Activated naive CD8-positive, alpha-beta T cell treated with anti-CD3 and anti-CD28 coated beads, Interleukin-2, amount 50 U/mL, for 24 hours (primary cell): ENCODE measurements at places on chromosomes 7 and 10.

DNA sequence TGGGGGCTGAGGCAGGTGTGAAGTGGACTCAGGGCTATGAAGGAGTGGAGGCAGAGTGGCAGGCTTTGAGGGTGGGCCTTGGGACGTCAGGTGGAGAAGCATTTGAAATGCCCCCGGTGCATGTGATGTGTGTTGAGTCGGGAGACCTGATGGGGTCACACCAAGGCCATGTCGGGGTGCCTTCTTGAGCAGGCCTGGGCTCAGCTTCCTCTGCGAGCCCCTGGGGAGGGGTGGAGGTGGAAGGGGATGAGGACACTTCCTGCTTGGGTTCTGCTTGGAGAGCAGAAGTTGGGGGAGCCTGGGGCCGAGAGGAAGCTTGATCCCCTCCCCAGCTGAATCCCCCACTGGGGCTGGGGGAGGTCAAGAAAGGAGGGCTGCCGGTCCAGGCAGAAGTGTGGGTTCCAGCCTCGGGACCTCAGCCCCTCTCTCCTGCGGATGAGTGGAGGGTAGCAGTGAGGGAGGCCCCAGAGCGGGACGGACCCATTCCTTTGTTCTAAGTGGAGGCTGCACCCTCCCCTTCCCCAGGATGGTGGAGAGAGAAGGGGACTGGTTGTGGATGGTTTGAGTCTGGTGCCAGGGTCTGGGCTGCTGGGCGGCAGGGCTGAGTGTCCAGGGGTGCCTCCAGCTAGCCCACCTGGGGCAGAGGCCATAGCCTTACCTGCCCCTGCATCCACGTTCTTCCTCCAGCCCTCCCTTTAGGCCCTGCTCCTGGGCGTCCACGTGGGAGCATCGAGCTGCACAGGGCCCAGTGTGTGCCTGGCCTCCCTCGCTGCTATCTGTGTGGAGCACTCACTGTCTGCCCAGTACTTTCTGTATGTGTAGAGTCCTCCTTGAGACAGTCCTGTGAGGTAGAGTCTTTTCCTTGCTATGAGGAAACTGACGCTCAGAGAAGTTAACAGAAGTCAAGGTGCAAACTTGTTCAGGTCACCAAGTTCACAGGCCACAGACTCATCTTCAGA, 36.7 kb downstream of the PRF1 start:
- no peak for DNase-seq

- no peak for DNase-seq
Observed at GRCh38 chr10:35210961-35211360, 84.3 kb downstream of the CREM start.

DNA sequence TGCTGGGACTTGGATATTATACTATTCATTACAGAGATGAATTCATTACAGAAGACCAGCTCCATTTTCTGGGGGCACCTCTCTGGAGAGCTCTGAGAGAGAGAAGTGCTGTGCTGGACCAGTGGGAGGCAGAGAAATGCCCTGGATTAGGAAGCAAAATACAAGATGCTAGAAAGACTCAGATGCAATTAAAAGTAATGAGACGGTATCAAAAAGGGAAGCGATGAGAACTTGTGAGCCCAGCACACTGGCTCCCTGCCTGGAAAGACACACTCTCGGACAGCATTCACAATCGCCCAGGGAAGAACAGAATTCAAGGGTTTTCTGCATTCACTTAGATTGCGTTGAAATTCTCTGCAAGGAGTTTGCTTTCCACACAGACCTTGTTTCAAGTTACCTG, 3.5 kb upstream of the FRAT2 start:
- no peak for DNase-seq

GRCh38 chr7:41037691-41038090, 665.2 kb downstream of the INHBA start:
- DNase-seq: no peak

DNA sequence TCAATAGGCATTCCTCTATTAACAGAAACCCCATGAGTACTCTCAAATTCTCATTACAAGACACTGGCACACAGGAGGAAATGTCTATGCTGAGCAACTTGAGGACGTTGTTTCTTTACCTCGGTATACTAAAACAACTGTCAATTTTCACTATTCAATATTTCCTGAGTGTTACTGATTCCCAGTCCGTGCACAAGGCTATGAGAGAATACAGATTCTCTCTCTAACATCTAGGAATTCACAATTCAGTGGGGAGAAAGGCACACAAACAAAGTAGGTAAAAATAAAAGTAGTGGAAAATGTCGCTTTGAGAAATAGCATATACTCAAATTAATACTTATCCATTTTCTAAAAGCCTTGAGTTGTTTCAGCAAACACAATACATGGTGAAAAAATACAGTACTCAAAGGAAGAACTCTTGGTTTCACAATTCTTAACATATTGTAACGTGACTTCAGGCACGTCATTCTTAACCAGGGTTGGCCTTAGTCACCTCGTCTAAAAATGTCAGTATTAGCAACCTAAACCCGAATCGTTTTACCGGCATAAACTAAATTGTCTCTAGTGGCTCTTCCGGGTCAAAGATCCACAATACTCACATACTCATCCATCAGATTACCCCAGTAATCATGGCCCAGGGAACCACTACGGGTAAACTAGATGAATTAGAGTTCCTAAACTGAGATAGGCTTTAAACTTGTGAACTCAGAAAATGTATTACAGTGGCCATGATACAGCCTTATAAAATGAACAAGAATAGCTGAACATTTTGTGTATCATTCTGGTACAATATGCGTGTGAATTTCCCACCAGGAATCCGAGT, 1.5 kb downstream of the IPMK start:
- DNase-seq: peak; percentile 20

DNA sequence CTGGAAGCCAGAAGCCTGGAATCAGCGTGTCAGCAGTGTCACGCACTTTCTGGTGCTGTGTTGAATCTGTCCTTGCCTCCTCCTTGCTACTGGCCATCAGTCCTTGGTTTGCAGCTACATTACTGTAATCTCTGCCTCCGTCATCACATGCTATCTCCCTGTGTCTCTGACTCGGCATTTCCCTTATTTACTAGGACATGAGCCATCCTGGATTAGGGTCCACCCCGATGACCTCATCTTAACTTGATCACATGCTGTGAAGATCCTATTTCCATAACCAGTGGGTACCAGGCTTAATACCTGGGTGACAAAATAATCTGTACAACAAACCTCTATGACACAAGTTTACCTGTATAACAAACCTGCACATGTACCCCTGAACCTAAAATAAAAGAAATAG, 518.0 kb upstream of the KLF6 start:
- no peak for DNase-seq

DNA sequence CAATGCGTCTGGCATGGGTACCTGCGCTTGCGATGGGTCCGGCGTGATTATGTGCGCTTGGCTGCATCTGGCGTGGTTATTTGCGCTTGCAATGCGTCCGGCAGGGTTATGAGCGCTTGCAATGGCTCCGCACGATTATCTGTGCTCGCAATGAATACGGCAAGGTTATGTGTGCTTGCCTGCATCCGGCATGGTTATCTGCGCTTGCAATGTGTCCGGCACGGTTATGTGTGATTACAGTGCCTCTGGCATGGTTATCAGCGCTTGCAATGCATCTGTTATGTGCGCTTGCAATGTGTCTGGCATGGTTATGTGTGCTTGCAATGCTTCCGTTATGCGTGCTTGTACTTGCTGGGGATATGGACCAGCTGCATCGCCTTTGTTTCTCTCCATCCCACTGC, 37.7 kb downstream of the RBAK start:
- DNase-seq: no peak
